ENCODE measurements at places on chromosomes 7 and 10.

- DNase-seq = no peak
Measured at GRCh38 chr7:127782654-127783559, 130.9 kb downstream of the SND1 start.

- DNase-seq = no peak
Measured at GRCh38 chr10:12606461-12606860, 257.1 kb downstream of the CAMK1D start.

DNA sequence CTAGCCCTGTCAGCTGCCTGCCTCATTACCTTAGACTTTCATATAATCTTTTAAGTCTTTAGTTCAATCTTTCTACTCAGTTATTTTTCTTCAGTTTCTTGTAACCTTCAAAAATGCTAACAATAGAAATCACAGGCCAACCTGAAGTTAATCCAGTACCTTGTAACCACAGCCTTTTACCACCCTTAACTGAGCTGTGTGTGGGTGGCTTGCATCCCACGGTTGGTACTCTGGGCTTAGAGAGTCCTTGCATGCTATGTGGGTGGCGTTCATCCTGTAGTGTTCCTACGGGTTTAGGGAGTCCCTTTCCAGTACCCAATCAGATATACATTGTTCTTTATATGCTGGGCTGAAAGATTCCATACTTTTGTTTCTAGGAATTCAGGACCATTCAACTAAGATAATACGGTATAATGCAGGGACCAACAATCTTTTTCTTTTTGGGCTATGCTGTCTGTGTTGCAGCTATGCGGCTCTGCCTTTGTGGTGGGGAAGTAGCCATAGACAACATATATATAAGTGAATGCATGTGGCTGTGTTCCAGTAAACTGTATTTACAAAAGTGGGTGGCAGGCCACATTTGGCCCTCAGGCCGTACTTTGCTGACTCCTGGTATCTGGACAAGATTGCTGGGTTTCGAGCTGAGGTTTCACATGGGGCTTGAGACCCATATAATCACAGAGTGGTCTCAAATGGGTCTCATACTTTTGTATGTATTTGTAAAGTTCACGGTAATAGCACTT lies 280.8 kb upstream of the LRGUK start:
- no peak for DNase-seq

DNA sequence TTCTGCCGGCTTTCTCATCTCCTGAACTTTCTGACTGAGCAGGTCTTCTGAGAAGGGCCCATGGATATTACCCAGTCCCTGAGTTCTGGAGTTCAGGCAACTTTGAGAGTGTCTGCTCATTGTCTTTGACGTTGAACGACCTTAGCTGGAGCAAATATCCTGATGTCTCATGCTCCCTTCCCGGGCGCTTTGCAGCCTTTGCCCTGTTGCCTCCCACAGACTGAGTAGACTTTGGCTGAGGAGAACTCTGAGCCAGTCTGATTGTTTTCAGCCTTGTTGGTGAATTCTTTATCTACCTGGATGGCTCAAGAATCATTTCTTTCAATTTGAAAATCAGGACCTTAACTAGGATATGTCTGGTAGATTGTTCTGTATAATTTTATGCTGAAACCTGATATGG lies 353.7 kb downstream of the GLRX3 start:
- DNase-seq = no peak

DNA sequence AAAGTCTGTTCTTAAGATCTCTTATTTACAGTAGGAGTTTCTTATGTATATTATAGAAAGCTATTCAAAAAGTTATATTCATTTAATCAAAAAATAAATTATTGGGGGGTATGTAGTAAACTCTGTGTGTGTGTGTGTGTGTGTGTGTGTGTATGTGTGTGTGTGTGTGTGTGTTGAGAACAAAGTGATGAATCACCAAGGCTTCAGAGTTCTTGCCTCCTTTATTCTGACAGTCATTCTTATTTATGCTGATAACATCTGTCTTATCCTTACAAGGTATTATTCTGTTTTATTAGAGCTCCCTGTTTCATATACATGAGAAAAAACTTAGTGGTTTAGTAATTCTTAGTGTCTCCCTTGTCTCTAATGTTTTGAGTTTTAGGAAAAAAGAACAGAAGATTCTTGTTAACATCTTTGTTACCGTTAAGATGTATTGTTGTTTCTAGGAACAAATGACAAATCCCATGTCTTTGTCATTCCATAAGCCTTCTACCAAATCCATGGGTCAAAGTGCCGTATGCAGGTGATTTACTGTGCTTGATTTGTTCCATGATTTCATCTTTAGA lies 424.0 kb downstream of the EXOC4 start:
- peak; percentile 4 for DNase-seq

Measured in AG09309 (cell line).